ENCODE measurements at places on chromosomes 4 and X. TPM values are rescaled to one million over a fixed set of nuclear protein-coding genes. Genes with fewer than 3 reads are reported as not detected.

ZFYVE28 gene
- 8.0 TPM for total RNA-seq

TSPAN7 gene
- total RNA-seq, result 1.0 TPM

ADH7 gene
- not detected for total RNA-seq

CCDC160 gene
- total RNA-seq, result not detected

TCEAL6 gene
- total RNA-seq, result not detected

LUZP4 gene
- not detected for total RNA-seq

RBMXL3 gene
- total RNA-seq, result not detected

WNK3 gene
- 1.3 TPM for total RNA-seq

CXCL8 gene
- 842 TPM for total RNA-seq

RBM3 gene
- total RNA-seq, result 260 TPM

ZNF718 gene
- total RNA-seq, result 5.9 TPM

IGSF1 gene
- 0.48 TPM for total RNA-seq

NMU gene
- total RNA-seq, result 0.80 TPM

NXF2B gene
- not detected for total RNA-seq

ANKRD50 gene
- 14.4 TPM for total RNA-seq

PPA2 gene
- 68.7 TPM for total RNA-seq
